ENCODE measurements at places on chromosomes 5 and 9. TPM values are rescaled to one million over a fixed set of nuclear protein-coding genes. Genes with fewer than 3 reads are reported as not detected.

JAK2 gene
- 5.4 TPM for polyA plus RNA-seq

SVEP1 gene
- polyA plus RNA-seq = 0.09 TPM

GRCh38 chr9:68832861-68833518 lies 128.0 kb downstream of the PIP5K1B start:
- no peak for DNase-seq

DNA sequence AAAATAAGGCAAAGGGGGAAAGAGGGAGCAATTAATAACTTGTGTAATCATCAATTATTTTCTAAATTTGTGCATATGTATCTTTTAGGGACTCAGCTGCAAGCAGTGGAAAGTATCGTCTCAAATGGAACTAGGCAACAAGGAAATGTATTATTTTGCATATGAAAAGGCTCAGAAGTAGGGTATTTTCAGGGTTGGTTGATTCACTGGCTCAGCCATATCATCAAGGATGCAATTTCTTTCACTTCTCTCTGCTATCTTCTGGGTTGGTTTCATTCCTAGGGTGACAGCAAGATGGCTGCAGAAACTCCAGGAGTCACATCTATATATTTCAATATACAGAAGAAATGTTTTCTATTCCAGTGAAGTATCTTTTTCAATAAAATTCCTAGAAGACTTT lies 509.8 kb downstream of the DMAC1 start:
- DNase-seq = no peak

- no peak for DNase-seq
Observed at GRCh38 chr9:121968056-121968455, 125.1 kb downstream of the TTLL11 start.

DNA sequence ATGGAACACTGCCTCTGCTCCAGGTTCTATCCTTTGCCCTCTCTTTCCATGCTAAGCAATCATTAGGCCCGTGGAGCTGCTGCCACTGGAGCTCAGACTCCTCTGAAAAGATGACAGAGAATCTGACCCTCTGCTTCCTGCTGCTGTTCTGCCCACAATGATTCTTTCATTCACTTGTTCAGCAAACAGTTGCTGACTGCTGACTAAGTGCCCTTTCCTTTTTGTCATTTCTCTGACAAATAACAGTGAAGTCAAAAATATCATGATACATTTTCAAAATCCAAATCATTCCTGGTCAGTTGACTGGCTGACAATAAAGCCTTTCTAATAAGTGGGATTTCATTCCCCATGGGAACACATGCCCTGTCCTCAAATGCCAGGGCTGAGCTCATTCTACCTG lies 110.1 kb downstream of the SIL1 start:
- DNase-seq = no peak

DNA sequence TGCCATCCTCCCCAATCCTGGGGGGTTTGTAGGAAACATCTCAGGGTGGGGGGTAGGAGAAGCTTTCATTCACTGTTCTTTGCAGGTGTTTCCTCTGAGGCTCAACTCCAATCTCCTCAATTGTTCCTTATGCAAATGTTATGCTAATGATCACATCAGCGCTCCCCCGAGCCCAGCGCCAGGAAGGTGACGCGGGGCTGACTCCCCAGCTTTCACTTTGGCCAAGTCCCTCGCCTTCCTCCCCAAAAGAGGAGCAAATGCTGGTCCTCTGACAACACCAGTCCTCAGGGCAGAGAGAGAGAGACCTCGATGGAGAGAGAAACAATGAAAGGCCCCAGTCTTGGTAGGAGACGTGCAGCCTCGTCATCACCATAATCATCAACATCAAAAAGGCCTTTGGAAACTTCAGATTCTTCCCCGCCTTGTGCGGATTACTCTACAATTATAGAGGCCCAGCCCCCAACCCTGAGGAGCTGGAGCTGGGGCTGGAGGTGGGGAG lies 39.1 kb downstream of the PCDH1 start:
- no peak for DNase-seq
